ENCODE measurements at places on chromosomes 3 and 15.

- DNase-seq, result no peak
These were observed 43.9 kb downstream of the SRGAP3 start for GRCh38 chr3:9205345-9206143.

DNA sequence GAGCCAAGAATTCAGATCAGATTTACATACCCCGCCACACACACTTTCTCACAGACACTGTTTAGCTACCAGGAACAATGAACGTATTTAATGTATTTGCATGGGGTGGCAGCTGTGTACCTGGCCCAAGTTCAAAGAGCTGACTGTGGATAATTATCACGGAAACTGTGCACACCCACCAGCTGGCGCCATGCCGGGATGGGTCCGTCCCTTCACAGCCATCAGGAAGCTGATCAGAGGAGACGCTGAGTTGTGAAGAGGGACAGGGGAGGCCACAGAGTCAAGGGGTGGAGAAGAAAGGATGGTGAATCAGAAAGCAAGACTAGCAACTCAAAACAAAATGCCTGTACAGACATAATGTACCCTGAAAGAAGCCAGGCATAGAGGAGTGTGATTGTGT is 13.1 kb upstream of the PLA2G4D start:
- no peak for DNase-seq

DNA sequence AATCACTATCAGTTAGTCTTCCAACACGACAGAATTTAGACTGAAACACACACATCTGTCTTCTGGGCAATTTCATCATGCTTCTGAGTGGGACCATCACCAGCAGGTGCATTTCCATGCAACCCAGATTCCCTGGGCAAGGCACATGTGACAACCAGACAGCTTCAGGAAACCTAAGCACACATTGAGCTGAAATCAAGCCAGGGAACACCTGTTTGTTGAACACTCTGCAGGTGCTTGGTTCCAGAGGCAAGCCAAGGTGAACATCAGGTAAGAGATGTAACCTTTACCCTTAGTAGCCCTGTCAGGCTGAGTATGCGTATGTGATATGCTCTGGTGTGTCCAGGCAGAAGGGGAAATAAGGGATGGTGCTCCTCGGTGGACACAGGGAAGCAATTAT is 3.3 kb upstream of the PSMD2 start:
- no peak for DNase-seq

- DNase-seq, result no peak
These were observed 13.9 kb upstream of the MGLL start for GRCh38 chr3:127835993-127836882.

DNA sequence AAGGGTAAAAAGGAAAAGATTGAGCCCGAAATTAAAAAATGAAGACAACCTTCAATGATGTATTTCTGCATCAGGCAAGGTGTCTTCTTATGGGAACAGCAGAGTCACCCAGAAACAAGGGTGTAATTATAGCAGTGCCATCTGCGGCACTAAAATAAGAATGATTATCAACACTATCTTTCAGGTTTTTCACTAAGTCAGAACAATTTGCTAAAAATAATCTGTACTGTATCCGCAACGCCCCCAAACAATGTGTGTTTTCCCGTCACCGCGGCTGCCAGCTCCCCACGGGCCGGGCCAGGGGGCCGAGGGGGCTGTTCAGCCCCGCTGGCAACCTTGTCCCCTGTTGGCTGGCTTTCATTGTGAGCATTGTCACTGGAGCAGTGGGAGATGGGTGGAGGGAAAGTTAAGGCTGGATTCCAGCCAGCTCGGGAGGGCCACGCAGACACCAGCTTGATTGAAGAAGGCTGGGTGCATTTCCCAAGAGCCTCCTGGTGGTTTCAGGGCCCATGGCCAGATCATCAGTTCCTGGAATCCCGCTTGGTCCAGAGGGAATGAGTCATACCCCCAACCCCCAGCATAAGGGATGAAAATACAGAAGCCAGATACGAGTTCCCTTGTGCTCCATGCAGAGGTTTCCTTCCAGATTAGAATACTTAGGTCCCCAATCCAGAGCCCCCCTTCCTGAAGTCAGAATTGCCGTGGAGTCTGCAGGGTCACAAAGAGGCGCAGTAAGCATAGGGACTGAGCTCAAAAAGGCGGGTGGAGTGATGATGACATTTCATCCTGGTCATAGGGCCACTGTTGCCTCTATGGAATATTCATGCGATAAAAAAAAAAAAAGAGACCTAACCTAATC is 90.2 kb upstream of the KLF13 start:
- peak; percentile 77 for DNase-seq

- no peak for DNase-seq
These were observed 84.4 kb downstream of the SV2B start for GRCh38 chr15:91184441-91184840.

DNA sequence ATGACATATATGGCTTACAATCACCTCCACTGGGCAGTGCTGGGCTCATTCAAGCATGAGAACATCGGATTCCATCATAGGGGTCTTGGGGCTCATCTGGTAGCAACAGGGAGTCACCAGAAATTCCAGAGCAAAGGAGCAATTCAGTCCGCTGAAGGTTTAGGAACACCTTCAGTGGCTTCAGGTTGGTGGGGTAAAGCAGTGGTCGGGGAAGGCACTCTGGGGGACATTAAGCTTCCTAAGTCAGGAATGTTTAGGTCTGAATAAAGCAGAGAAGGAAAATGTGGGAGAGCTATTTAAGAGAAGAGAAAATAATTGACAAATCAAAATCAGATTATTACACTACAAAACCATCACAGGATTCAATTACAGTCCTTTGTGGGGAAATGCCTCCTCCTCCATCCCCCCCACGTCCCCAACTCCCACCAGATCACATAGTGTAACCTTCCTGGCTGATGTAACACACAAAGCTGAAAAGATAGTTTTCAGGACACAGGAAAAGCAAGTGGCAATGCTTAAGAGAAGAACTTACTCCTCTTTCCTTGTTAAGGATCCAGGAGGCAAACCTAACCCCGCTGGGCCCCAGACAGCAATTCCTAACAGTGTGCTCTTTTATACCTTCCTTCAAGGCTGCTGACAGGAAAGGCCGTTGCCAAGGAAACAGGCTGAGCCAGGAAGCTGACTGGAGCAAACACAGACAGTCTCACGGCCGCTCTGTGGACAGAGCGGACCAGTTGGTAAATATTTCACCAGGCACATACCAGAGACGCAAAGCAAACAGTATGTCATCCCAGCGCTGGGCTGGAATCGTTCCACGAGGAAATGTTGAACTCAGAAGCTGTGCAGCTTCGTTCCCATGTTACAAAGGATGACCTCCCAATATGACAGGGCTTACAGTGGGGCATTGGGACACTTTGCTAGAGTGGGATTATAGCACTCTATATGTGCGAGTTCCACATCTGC is 57.5 kb upstream of the LMCD1 start:
- no peak for DNase-seq

DNA sequence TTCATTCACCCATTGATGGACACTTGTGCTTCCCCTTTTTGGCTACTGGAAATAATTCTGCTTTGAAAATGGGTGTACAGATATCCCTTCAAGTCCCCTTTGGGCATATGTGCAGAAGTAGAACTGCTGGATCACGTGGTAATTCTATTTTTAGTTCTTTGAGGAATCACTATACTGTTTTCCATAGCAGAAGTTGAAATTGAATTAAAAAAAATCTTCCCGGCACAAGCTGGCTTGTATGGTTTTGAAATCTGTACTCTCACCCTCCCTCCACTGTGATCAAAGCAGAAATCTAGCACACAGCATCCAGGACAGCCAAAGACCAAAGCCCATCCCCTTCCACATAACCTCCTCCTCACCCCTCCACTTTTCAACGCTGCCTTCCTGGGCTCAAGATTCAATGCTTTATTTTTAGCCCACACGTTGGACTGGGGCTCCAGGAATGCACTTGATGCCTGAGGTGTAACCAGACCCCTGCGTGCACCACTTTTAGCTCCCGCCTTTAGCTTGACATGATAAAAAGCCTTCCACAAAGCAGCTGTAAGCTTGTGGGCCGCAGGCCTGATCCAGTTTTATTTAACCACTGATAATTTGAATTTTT is 29.9 kb downstream of the TMEM40 start:
- no peak for DNase-seq

DNA sequence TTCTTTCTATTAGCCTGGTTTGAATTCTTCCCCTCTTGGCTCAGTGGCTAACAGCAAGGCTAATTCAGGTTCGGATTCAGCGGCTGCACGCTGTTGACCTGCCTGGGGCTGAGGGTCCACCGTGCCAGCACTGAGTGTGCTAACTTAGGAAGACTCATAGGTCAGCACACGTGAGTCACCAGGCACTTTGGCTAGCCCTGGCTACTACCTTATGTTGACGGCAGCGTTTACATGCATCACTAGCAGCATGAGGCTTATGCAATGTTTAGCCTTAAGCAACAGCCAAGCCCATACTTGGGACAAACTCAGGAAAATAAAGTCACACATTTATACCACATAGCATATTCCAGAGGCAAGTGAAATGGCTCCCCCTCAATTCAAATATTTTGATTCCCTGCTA is 137.7 kb downstream of the RAB11A start:
- DNase-seq, result no peak

DNA sequence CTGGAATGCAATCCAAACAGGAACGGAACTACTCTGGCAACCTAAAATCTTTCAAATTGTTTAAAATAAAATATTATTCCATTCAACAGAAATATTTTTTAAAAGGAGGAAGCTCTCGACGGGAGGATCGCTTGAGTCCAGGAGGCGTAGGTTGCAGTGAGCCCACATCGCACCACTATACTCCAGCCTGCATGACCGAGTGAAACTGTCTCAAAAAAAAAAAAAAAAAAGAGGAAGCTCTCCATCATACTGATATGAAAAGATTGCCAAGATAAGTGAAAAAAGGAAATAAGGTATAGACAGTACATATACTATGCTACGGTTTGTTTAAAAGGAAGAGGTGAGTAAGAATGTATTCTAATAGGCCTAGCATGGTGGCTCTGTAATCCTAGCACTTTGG is 3.6 kb downstream of the RAD18 start:
- DNase-seq, result no peak

- no peak for DNase-seq
These were observed 30.6 kb downstream of the LDHAL6B start for GRCh38 chr15:59237119-59237855.

GRCh38 chr3:4664412-4664811 is 171.3 kb downstream of the ITPR1 start:
- DNase-seq, result no peak

DNA sequence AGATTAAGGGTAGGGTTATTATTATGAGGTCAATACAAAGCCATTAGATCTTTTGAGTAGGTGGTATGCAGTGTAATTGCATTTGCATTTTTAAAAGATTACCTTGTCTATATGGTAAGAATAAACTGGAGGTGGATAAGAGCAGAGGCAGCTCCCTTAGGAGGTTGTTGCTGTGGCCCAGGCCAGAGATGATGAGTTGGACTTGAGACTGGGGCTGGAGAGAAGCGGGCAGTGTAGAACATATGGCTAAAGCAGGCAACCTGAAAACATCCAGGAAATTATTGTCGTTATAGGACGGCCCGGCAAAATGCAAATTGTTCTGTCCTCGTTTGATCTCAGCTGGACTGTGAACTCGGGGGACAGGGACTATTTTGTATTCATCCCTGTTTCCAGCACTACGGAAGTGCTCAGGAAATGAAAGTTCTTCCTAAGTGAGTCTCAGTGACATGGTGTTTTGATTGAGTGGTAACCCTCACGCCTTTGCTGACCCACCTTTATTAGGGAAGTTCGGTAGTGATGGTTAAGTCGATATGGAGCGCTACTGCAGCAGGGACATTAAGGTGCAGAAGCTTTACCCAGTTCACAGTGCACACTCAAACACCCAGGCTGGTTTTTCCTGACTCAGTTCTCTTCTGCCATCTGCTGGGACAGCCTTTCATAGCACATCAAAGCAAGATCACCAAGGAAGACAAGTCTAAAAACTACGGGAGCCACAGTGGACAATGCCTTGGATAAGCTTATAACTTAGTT is 27.2 kb upstream of the VPS33B start:
- peak; percentile 44 for DNase-seq

DNA sequence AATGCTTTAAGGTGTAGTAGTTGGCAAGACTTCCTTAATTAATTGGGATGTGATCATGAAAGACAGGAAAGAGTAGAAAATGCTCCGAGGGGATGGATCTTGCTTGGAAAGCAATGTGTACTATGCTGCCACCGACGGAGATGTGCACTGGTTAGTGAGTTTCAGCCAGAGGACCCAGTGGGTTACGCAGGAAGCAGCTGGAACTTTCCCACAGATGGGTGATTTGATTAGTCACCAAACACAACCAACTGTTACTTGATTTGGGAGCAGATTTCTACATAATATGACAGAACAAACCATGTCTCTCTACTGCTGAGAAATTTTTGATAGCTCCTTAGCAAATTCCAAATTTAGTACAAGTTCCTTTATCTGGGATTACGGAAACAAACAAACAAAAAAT is 245.4 kb upstream of the MCTP2 start:
- no peak for DNase-seq

GRCh38 chr15:75449585-75450306 is 1.7 kb downstream of the SIN3A start:
- no peak for DNase-seq

GRCh38 chr3:156593814-156594213 is 38.9 kb upstream of the SSR3 start:
- DNase-seq, result no peak

- no peak for DNase-seq
These were observed 64.0 kb downstream of the SHQ1 start for GRCh38 chr3:72784226-72784625.

DNA sequence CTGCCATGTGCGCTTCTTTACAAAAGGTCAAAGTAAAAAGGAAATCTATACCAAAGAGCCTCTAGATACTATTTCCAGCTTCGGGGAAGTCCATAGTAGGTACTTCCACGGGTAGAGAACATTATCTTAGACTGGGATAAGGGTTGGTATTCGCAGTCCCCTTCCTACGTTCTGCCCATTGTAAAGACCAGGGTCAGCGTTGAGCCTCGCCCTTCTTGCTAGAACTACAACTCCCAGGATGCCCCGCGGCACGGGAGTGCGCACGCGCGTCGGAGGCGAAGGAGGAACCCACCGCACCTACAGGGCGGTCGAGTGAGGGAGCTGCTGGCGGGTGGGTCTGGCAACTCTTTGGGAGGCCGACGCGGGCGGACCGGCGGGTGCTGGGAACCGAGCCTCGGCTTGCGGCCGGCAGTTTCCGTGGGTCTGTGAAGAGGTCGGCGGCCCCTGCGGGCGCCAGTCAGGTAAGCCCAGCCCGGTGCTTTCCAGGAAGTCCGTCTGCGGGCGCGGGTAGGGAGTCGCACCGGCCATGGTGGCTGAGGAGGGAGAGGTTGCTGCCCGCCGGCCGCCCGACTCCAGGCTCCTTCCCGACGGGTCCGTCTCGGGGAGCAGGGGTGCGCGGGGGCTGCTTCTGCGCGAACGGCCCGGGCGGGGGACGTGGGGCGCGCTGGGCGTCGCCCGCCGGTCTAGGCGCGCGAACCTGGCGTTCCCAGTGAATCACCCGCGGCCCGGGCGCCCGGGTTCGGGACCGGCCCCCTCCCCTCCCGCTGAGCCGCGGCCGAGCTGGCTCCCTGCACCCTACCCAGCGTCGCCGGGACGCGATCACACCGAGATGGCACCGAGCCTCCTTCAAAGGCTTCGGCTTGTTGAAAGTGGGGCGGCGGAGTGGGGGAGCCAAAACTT is at the start of gene TMOD3:
Gene TMOD3, plus strand, starts transcription at position 278 of the 900 bp plus-strand sequence. CDS start 33,232 bp downstream, outside the sequence.
- peak; percentile 87 for DNase-seq

GRCh38 chr3:97935842-97936241 is 36.4 kb downstream of the RIOX2 start:
- DNase-seq, result no peak
